ENCODE measurements at places on chromosomes 7 and 10.

- DNase-seq = no peak
Observed at GRCh38 chr7:27240015-27240731, 2.4 kb upstream of the EVX1 start.

DNA sequence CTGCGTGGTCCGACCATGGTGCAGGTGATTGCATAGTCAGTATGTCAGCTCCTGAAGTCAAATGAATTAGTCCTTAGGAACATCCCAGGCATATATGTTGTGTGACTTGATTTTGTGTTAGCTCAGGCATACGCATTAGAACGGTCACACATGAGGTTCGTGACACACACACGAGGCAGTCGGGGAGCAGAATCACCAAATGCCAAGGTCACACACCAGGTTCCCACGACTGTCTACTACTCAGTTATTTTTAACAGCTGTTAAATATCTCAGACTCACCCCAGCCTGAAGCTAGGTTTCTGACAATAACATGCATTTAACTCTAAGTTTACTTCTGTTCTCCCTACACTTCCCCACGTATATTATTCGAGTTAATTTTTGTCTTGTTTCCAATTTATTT is 54.8 kb downstream of the DYNC2I1 start:
- no peak for DNase-seq

DNA sequence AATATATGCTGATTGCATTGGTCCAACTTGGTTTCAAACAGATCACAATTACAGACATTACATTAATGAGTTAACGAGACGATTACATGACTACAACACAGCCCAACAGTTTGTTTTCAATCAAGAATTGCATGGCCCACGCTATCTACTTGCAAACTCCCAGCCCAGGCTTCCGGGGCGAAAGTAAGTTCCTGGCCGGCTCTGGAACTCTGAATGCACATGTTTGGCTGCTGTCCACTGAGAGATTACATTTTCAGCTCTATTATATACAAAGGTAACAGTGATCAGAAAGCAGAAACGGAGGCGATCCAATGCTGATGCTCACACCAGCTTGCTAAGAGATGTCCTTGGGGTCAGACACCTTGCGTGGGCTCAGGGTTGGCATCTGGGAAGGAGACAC is 206.3 kb downstream of the FANK1 start:
- DNase-seq = no peak

DNA sequence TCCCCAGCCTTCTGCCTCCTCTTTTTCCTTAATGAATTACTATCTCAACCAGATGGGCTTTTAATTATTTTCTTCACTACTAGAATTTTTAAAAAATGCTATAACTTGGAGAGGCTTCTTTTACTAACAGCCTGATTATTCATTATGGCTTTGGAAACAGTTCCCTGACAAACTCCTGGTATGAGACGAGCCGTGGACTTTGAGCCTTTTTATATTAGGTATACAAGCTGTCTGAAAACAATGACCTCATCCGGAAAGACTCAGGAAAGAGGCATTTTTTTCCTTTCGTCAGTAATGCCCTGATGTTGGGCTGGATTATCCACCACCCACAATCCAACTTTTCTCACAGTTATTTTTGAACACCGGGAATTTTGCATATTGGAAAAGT is 26.7 kb upstream of the ABLIM1 start:
- no peak for DNase-seq

DNA sequence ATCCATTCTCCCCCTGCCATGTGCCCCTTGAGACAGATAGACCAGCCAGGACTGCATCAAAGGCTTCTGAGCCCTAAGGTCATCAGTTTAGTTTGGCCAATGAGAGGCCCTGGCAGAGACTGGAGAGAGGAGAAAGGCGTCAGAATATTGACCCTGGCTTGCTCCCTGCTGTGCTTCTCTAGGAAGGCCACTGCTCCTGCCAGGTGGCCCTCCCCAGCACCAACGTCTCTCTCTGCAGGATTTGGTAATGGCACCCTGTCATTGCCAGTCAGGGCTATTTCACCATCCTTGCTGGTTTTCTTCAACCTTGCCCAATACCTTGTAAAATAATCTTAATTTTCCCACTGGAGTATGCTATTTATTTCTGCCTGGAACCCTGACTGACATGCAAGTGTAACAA is 38.8 kb upstream of the ZRANB1 start:
- no peak for DNase-seq

All from activated T-helper 2 cell treated with anti-CD3 and anti-CD28 coated beads, Interferon-gamma antibody, Interleukin-2, Interleukin-4, amounts not matched to agents 10 μg/mL and 5 μg/mL and 100 μg/mL, durations not matched to agents 14 hours and 24 hours and 36 hours (primary cell).